ENCODE measurements at places on chromosomes 1 and 21.

GRCh38 chr1:41866285-41866684 lies 52.4 kb downstream of the HIVEP3 start:
- no peak for DNase-seq

DNA sequence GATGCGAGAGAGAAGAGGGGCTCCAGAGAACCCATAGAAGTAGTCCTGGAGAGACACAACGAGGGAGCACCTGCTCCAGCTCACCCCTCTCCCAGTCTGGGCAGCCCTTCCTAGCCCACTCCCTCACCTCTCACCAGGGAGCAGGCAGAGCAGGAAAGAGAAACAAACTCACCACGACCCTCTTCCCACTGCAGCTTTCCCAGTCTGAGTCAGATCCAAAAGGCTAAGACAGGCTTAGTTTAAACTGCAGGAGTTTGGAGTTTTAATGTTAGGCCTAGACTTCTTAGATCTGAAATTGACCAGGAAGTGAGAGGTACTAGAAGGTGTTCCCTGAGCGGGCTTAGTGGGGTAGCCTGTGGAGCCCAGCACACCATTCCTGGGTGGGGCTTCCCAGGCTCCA lies 29.6 kb downstream of the SLC1A7 start:
- DNase-seq: no peak

DNA sequence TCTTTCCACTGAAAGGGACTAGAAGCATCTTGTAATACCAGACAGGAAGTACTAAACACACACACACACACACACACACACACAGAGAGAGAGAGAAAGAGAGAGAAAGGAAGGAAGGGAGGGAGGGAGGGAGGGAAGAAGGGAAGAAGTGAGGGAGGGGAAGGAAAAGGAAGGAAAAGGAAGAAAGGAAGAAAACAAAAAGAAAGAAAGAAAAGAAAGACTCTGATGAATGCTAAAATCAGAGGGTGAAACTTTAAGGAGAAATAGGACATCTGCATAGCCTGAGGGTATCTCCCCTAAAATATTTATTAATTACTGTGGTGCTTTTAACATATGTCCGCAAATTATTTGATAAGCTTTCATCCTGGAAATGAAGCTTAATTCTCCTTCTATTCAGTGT lies 10.6 kb downstream of the TRIT1 start:
- no peak for DNase-seq

- no peak for DNase-seq
Measured at GRCh38 chr1:43850591-43851233, 82.9 kb upstream of the ARTN start.

DNA sequence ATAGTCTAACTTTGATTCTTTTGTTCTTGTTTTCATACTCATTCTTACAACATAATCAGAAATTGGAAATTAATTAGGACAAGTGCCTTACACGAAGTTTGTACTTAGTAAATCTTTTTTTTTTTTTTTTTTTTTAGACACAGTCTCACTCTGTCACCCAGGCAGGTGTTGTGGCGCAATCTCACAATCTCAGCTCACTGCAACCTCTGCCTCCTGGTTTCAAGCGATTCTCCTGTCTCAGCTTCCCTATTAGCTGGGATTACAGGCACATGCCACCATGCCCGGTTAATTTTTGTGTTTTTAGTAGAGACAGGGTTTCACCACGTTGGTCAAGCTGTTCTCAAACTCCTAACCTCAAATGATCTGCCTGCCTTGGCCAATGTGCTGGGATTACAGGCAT lies 12.4 kb downstream of the CHAF1B start:
- DNase-seq: no peak

GRCh38 chr1:39969531-39970270 lies 14.8 kb downstream of the MFSD2A start:
- DNase-seq: no peak

GRCh38 chr1:115283249-115283648 lies 54.8 kb downstream of the NGF start:
- no peak for DNase-seq

DNA sequence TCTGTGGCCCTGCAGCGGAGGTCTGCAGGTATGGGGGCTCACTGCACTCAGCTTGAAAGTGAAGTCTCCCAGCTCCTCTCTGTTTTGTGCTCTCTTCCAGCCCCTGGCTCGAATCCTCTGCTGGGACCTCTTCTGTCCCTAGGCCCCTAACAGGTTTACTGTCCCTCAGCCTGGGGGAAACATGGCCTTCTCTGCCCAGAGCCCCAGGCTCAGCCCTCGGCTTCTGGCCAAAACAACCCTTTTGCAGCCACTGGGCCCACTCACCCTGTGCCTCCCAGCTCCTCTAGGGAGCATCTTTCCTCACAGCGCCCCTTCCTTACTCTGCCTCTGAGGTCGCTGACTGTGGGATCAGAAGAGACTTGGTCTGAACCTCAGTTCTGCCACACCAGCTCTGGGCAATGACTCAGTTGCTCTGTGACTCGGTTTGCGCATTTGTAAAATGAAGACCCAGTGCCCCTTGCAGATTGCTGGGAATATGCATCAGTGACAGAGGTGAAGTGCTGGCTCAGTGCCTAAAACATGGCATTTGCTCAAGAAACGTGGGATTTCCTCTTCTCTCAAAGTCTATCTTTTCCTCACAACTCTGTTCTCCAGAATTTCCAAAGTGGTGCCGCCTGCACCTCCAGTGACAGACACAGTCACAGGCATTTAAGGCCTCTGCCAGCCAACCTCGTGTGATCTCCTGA lies 26.5 kb upstream of the TENT5C start:
- DNase-seq: no peak

- no peak for DNase-seq
Measured at GRCh38 chr1:207815913-207816291, 64.0 kb downstream of the CD46 start.

GRCh38 chr1:9099555-9099954 lies 29.3 kb downstream of the GPR157 start:
- no peak for DNase-seq

DNA sequence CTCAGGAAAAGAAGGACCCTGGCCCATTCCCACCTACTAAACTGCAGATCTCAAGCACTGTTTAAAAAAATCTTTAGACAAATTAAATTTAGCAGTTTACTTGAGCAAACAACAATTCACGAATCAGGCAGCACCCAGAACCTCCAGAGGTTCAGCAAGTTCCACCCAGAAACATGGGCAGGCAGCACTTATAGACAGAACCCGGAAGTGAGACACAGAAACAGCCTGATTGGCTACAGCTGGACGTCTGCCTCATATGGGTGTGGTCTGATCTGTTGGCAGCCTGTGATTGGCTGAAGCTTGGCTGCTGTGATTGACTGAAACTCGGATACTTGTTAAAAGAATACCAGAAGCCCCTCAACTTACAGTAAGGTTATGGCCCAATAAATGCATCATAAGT lies 34.7 kb upstream of the COL6A2 start:
- DNase-seq: no peak

DNA sequence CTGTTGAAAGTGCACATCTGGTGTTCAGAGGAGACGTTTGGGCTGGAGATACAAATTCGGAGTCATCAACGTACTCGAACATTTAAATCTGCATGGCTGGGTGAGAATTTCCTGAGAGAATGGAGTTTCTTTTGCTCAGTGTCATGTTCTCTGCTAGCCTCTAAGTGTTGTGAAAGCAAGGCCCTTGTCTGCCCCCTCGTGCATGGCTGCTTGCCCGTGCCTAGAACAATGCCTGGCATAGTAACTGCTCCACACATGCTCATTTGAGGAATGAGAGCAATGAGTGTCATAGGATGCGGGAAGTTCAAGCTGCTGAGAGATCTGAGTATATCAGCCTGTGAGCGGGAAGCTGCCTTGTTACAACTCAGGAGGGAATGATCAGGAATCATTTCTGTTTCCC lies 171.1 kb upstream of the CSF3R start:
- DNase-seq: no peak
